Activated naive CD4-positive, alpha-beta T cell treated with anti-CD3 and anti-CD28 coated beads, Interleukin-2, amount 50 U/mL, for 72 hours (primary cell): ENCODE measurements at places on chromosomes 7 and 10. TPM values are rescaled to one million over a fixed set of nuclear protein-coding genes. Genes with fewer than 3 reads are reported as not detected.

GRCh38 chr10:47183704-47184041 is 116.3 kb upstream of the GDF10 start:
- DNase-seq: no peak

DNA sequence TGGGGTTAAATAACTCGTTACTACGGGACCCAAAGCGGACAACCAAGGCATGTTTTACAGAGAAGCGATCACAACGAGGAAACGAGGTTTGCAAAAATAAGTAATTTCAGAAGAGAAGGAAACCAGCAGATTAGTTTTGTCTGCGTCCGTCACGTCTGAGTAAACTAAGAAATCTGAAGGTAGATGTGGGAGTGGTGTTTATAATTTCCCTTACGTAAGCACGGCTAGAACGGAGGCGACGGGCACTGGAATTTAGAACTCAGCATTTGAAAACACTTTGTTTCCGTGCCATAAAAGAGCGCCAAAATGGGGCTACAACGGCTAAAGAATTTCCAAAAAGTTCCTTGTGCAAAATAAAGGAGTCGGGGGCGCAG is 718 bp upstream of the UMAD1 start:
- DNase-seq: no peak

GRCh38 chr10:89644691-89644966 is 413 bp downstream of the PANK1 start:
- no peak for DNase-seq

GRCh38 chr10:98226508-98227144 is 41.4 kb downstream of the LOXL4 start:
- no peak for DNase-seq

DNA sequence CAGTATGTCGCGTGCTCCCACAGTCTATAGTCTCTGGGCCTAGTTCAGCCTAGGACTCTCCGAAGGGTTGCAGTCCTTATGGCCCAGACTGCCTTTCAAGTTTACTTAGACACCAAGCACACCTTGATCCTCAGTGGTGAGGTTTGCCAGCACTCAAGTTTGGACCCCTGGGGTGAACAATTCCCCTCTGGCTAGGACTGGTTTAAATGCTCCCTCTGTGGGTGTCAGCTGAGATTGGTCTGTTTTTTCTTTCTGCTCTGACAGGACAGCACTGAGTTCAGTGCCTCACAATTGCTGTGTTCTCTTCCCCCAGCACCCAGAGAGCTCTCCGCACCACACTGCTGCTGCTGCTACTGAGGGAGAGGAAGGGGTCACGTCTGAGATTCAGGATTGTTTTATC is 31.9 kb upstream of the AGR3 start:
- no peak for DNase-seq

DNA sequence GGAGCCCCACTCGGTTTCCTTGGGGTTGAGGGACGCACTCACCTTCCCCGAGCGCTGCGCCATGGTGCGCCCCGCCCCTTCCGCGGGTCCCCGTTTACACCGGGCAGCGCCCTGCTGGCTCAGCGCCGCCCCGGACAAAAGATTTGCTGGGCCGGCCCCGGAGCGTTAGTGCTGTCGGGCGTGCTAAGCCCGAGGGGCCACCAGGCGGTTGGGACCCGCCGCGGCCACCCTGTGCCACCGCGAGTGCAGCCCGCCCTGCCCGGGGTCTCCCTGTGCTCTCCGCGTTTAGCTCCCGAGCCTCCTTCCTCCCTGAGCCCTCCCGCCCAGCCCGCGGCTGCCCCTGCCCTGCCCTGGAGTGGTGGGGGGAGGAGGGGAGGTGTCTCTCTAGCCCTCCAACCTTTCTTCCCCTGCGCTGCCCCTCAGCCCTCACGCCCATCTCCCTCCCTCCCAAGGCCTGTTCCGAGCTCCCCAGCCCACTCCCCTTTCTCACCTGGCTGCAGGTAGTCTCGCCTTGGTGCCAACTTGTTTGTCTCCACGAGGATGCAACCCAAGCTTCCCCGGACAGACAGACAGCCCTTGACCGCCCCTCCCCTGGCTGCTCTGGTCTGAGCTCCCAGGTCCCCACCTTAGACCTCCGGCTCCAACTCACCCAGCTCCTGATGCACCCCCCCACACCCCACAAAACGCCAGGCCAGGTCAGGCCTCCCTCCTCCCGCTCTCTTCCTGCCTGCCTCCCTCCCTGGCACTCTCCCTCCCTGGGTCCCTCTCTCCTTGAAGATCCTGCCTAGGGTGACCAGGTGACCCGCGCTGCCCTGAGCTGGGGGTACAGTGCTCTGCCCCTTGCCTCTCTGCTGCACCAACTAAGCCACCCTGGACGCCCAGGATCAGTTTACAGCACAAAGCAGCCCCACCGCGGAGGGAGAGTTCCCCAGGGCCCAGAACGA is at the start of gene CRYGN:
TSS of gene CRYGN (minus strand) at position 287 of the 944 bp plus-strand sequence. CDS start at position 63, 224 bp downstream.
- no peak for DNase-seq

DNA sequence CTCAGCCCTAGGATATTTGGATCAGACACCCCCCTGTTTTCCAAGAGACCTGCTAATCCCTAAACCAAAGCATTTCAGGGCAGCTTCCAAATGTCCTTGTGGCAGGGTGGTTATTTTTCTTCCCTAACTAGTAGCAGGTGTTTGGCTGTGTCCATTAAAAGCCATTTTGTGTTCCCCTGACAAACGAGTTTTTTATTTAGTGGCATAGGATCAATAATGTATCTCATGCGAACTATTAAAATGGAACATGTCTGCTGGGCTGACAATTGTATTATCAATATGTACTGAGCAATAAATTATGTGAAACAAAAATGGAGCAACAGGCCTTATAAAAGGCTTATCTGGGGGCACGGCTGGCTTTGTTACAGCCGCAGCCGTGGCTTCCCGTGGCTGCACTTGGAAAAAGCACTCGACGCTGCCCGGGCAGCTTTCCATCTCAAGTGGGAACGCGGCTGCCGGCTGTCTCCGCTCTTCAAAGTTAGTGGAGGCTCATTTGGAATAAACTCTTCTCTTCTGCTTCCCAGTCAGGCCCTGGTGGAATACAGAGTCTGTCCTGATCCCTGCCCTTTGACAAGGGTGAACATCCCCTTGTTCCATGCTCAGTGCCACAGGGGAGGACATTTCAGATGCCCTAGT is 554.3 kb downstream of the TYW1 start:
- DNase-seq: no peak

DNA sequence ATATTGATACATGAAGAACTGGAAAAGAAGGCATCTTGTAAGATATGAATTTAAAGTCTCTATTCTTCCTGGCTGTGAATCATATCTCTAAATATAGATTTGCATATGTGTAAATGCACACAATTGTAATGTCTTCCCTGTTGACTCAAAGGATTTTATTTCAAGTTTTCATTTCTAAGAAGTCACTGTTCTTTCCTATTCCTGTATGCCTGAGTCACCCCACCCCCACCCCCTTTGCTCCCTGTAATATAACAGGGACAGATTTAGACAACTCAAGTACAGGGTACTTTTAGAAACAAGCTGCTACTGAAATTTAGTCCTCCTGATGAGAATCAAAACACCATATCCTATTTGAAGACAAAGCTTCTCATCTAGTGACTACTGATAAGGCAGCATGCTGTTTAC is 43.0 kb upstream of the HECTD2 start:
- no peak for DNase-seq

Gene DRGX
- not detected for total RNA-seq

Gene HOXA6
- total RNA-seq: not detected

Gene MTURN
- total RNA-seq: 4.7 TPM

Gene INHBA
- 0.77 TPM for total RNA-seq

Gene EBF3
- total RNA-seq: not detected

Gene PON1
- total RNA-seq: not detected

Gene HOXA10
- not detected for total RNA-seq
